ENCODE measurements at places on chromosomes 12 and 14. TPM values are rescaled to one million over a fixed set of nuclear protein-coding genes. Genes with fewer than 3 reads are reported as not detected.

SEL1L gene
- total RNA-seq: 65.4 TPM

COPZ1 gene
- total RNA-seq: 284 TPM

RNFT2 gene
- total RNA-seq: 2.3 TPM

SHMT2 gene
- total RNA-seq: 53.2 TPM

ADAM21 gene
- total RNA-seq: 0.11 TPM

GALC gene
- total RNA-seq: 50.0 TPM

RPL36AL gene
- total RNA-seq: 231 TPM

STAT6 gene
- 91.4 TPM for total RNA-seq

POMT2 gene
- 22.7 TPM for total RNA-seq

ABCC9 gene
- total RNA-seq: 10.5 TPM

TAS2R13 gene
- 15.6 TPM for total RNA-seq

PSMA3 gene
- total RNA-seq: 138 TPM

AQP2 gene
- not detected for total RNA-seq

CYP27B1 gene
- total RNA-seq: 2.7 TPM

CTSG gene
- not detected for total RNA-seq

AMDHD1 gene
- total RNA-seq: not detected

TEX52 gene
- not detected for total RNA-seq

FOXG1 gene
- total RNA-seq: 0.11 TPM

CCDC63 gene
- not detected for total RNA-seq

GARIN6 gene
- total RNA-seq: not detected

AQP5 gene
- 2.0 TPM for total RNA-seq

WSCD2 gene
- total RNA-seq: 35.5 TPM

SYCP3 gene
- total RNA-seq: not detected

WDR20 gene
- 27.1 TPM for total RNA-seq

ITGA7 gene
- 16.9 TPM for total RNA-seq

GLS2 gene
- 3.0 TPM for total RNA-seq

PRB2 gene
- total RNA-seq: not detected

SLC22A17 gene
- total RNA-seq: 54.0 TPM

LRRIQ1 gene
- total RNA-seq: 6.8 TPM

FCF1 gene
- 51.2 TPM for total RNA-seq

FGF6 gene
- not detected for total RNA-seq

OTX2 gene
- total RNA-seq: not detected

TAS2R19 gene
- 12.0 TPM for total RNA-seq

IFNG gene
- not detected for total RNA-seq

KRT3 gene
- total RNA-seq: not detected

HCAR3 gene
- total RNA-seq: not detected

CD63 gene
- 1,128 TPM for total RNA-seq

KCNA5 gene
- total RNA-seq: 0.63 TPM

KRT77 gene
- not detected for total RNA-seq

KCNMB4 gene
- total RNA-seq: 5.1 TPM

FGD4 gene
- 51.4 TPM for total RNA-seq

AKT1 gene
- total RNA-seq: 99.8 TPM

Measured in thyroid gland (tissue), 4 donors.